ENCODE measurements at places on chromosomes 3 and 15.

GRCh38 chr3:36477655-36478054, 97.4 kb downstream of the STAC start:
- no peak for DNase-seq

DNA sequence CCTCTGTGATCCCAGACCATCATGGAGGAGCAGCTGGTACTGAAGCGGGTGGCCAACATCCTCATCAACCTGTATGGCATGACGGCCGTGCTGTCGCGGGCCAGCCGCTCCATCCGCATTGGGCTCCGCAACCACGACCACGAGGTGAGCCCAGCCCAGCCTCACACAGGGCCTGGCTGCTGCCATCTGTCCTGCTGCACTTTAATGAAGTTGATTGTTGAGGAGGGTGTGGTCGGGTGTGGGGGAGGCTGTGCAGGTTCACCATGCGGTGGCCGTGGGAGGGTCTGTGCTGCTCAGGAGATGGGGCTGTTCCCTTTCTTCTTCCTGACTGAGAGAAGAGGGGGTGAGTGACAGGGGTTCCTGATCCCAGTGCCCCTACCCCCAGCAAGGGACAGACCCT, 30.6 kb downstream of the ACAD9 start:
- no peak for DNase-seq

GRCh38 chr3:195102609-195103467, 168.1 kb downstream of the XXYLT1 start:
- DNase-seq: no peak

DNA sequence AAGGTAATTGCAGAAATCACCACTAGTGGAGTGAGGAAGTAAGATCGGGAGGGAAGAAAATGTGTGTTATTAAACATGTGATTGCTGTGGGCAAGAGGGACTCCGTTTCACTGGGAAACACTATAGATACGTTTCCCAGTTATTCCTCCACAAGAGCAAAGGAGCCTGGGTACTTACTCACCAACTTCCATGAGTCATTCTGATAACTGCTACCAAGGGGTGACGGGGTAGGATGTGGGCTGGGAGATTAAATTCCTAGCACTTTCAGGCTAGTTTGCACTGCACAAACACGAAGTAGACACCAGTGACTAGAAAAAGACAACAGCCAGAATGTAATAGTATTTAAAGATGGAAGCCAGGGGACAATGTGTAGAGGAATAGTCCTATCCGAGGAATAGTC, 812.9 kb upstream of the CFAP20DC start:
- DNase-seq: no peak

DNA sequence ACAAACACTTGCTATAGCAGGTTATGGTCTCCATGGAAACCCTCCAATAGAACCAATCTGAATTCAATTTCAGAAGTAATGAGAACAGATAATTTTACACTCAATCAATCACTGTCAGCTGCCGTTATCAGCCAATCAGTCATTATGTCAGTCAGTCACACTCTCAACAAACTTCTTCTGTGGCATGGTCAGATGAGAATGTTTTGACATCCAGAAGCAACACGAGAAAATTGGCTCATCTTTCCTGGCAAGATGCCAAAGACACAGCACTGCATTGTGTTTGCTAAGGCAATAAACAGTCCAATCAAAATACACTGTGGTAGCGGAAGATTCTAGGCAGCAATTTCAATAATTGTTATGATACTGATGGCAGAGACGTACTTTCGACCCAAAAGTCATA, 190.7 kb downstream of the RORA start:
- no peak for DNase-seq

DNA sequence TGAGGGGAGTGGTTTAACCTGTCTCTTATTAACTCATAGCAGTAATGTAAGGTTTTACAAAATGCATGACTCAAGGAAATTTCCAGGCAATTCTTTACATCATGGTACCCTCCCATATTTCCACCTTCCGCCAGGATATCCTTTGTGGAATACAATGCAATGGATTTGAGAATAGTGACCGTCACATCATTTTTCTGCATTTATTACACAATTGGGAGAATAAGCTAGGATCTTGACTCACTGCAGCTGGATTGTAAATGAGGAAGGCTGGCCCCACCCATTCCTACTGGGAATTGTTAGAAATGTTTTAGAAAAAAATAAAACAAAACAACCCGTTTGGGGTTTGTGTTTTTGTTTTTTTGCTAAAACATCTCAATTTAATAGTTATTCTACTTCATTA, 97.4 kb downstream of the IMPG2 start:
- no peak for DNase-seq

- DNase-seq: no peak
Observed at GRCh38 chr3:29347412-29347811, 66.5 kb downstream of the RBMS3 start.

DNA sequence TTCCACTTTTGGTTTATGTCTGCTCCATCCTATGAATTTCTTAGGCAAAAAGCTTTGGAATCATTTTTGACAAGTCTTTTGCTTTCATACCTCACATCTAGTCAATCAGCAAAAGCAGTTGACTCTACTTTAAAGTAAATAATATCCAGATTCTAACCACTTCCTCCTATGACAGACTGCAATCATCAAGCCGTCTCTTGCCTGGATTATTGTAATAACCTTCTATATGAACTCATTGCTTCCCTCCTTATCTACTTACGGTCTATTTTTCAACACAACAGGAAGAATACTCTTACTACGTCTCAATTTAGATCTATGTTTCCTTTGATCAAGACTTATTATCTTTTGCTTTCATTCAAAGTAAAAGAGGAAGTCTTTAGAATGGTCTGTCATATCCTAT, 20.7 kb downstream of the CLDN1 start:
- no peak for DNase-seq

- no peak for DNase-seq
Observed at GRCh38 chr3:8505621-8506020, 4.0 kb downstream of the LMCD1 start.

DNA sequence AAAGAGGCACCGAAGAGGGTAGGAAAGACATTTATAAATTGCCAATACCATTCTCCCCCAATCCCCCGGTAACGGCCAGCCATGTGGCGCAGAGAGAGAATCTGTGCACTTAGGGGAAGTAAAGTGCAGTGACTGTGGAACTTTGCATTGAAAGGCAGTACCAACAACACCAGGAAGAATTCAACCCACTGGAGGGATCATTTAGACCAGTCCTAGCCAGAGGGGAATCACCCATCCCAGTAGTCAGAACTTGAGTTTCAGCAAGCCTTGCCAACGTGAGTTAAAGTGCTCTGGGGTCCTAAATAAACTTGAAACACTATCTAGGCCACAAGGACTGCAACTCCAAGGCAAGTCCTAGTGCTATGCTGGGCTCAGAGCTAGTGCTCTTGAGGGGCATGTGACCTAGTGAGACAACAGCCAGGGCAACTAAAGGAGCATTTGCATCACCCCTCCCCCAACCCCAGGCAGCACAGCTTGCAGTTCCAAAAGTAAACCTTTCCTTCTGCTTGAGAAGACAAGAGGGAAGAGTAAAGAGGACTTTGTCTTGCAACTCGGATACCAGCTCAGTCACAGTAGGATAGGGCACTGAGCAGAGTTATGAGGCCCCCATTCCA, 15.0 kb downstream of the CEP70 start:
- DNase-seq: no peak

DNA sequence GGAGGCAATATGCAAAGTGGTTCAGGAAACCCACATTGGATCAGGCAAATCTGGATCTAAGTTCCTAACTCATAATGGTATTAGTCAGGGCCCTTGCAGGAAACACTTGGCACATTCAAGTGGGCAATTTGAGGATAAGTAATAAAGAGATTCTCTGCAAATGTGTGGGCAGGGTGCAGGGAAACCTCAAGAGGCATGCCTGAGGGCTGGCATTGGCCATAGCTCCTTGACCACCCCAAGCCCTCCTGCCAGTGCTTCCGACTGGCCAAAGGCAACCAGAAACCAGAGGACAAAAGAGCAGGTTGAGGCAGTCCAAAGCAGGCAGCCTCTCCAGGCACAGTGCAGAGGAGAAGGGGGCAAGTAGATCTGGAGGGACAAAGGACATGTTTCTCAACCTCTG, 130.8 kb upstream of the SNTN start:
- no peak for DNase-seq

DNA sequence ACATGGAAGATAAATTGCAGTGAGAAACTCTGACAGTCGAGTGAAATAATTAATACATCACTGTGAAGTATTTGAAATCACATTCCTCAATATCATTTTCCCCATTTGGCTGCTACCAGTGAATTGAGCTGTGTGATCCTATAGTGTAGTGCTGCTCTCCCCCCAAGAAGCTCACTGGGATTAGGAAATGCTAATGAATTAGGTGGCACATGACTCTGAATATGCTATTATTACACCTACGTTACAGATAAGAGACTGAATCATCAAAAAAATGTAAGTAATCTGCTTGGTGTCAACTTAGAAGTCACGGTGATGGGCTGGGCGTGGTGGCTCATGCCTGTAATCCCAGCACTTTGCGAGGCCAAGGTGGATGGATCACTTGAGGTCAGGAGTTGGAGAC, 34.7 kb upstream of the SYNM start:
- DNase-seq: no peak

- DNase-seq: no peak
Observed at GRCh38 chr3:157494581-157495281, 8.5 kb downstream of the VEPH1 start.

- DNase-seq: no peak
Observed at GRCh38 chr3:48543271-48543866, 13.2 kb downstream of the PFKFB4 start.

DNA sequence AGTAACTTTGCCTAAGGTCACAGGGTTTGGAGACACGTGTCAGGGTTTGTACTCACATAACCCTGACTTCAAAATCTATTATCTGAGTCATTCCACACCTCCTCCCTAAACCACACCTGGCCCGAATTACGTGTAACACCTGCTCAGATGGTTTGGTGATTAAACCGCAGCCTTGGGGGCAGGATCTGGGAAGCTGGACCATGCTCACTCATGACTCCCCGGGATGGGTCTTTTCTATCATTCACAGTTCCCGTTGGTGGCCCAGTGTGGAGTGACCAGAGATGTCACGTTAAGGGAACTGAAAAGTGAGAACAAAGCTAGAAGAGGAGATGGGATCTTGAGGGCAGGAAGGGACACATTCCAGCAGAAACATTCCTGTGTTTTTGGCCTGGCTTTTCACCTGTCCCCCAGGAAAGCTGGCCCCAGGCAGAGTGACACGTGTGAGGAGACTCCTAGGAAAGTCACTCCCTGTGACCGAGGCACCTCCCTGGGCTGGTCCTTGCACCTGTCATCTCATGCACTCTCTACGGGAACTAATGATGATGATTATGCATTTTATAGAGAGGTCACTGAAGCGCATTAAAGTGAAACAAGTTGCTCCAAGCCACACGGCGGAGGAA, 75.4 kb upstream of the POMGNT2 start:
- DNase-seq: no peak

GRCh38 chr3:173396191-173397041, 1.1 kb upstream of the NLGN1 start:
- DNase-seq: no peak

DNA sequence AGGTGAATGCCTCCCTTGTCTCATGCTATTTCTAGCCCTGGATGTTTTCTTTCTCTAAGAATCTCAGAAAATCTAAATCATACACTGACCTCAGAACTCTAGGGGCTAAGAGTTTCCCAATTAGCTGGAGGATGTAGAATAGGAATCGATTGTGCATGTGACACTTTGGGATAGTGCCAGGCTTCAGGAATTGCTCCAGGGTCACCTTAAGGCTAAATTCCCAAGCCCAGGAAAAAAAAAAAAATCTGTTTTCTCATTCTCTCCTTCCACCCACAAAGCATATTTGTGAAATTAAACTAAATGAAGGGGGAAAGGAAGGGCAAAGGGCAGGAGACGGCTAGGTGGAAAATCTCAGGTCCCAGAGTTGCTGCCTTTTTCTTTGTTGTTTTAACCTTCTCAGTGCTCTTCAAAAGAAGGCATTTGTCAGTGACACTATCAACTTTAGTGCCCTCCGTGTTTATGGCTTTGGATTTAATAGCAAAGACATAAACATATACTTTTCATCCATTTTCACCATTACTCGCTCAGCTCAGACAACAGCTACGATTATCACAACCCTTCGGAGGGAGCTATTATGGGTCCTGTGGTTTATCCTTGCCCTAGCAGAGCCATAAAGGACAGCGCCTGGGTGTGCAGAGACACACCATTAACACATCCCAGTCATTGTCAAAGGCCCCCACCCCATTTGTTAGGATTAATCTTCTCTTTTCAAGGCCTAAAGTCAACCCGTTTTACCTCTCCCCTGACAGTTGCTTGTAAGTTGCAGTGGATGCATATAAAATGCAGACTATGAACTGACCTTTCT, 271.7 kb downstream of the PDZRN3 start:
- DNase-seq: no peak

DNA sequence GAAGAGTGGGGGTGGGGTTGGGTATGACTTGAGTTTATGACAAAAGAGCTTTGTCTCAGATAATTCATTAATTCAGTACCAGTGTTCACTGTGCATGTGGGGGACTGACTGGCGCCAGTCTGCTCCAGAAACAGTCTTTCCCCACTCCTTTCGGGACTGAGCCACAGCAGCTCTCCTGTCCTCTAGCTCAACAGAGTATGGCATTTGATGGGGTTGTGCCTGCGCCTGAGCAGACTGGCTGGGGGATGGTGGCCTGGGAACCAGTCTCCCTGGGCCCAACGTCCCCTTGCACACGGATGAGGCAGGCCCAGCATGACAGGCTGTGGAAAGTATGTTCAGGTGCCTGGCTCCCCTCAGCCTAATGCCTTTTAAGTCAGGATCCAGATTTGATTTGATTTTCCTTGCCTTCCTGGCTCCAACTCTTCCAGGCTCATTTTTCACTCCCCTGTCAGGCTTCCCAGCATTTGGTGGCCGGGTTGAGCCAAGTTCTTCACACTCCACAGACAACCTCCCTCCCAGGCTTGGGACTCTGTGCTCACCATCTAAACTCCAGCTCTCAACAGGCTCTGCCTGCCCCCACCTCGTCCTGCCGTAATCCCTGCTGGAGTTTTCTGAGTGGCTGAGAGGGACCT, 105.0 kb downstream of the MYLK start:
- DNase-seq: no peak

- no peak for DNase-seq
Observed at GRCh38 chr3:88046766-88047165, 12.0 kb downstream of the CGGBP1 start.

GRCh38 chr3:17355591-17355990, 386.8 kb downstream of the TBC1D5 start:
- DNase-seq: no peak

- no peak for DNase-seq
Observed at GRCh38 chr15:36645106-36645505, 65.7 kb downstream of the CDIN1 start.

DNA sequence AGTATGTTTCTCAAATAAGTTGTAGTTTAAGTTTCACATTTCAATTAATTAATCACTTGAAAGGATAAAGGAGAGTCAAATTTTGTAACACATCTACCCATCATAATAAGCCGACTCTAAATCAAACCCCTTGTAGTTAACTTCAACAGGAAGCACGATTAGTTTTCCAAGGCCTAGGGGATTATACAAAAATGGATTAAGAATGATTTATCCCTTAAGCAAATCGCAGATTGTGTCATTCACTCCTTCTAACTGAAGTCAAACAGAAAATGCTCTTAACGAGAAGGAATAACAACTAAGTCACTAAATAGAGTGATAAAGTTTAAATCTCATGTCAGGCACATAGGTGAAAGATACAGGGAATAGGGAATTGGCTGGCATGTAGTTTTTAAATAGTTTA, 792.8 kb downstream of the ZPLD1 start:
- no peak for DNase-seq

GRCh38 chr15:41772720-41773331, 1.5 kb upstream of the MAPKBP1 start:
- DNase-seq: no peak

GRCh38 chr15:31265090-31265870, 61.4 kb upstream of the KLF13 start:
- DNase-seq: no peak

Measured in mesothelial cell of epicardium (in vitro differentiated cells).